Stimulated activated CD4-positive, alpha-beta T cell treated with anti-CD3 and anti-CD28 coated beads, TNF-alpha, amount 100 ng/mL, for 4 hours (primary cell): ENCODE measurements at places on chromosomes 7 and 10.

GRCh38 chr7:28753613-28754012 lies 204.5 kb downstream of the TRIL start:
- DNase-seq: no peak

DNA sequence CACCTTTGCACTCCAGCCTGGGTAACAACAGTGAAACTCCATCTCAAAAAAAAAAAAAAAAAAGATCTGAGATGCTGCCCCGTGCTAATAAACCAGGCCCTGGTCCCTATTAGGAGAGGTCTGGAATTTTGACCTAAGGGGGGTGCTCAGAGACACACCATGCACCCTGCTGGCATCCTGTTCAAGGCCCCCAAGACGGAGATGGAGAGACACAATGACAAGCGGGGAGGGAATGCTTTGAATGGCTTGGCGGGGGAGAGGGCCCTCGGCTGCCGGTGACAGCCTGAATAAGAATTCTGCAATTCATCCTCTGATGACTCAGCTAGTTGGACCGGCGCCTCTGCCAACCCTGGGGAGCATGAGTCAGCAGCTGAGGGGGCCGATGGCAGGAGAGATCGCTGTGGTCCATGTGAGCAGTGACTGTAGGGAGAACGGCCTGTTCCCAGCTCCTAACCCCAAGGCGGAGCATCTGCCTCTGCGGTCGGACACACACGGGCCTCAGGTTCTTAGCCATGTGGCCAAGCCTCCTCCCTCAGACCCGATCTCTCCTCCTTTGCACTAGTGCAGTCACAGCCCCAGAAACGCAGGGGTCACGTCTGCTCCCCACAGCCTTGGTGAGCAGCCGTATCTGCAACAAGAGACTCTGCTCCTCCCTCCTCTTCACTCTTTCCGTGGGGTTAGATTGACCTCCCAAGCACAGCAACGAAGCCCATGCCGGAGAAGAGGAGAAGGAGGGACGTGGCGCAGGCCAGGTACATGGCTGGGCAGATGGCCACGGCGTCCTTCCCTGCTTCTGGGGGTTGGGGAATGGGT lies 14.9 kb downstream of the TRIM56 start:
- peak; percentile 57 for DNase-seq

DNA sequence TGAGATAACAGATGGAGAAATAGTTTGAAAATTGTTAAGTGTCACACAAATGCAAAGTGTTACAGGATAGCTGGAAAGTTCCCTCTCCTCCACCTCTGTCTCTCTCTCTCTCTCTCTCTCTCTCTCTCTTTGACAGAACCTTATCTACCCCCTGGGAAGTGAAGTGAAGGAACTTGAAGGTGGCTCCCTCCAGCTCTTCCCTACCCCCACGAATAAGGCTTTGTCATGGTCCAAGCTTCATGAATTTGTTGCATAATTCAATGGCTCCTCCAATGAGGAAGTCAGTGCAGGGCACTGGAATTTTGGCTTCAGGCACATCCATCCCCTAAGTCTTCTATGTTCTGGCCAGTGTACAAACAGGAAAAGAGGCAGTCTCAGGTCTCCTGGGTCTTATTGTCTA lies 66.4 kb downstream of the CDHR3 start:
- no peak for DNase-seq

GRCh38 chr7:16916105-16916639 lies 34.4 kb upstream of the AGR3 start:
- DNase-seq: no peak

DNA sequence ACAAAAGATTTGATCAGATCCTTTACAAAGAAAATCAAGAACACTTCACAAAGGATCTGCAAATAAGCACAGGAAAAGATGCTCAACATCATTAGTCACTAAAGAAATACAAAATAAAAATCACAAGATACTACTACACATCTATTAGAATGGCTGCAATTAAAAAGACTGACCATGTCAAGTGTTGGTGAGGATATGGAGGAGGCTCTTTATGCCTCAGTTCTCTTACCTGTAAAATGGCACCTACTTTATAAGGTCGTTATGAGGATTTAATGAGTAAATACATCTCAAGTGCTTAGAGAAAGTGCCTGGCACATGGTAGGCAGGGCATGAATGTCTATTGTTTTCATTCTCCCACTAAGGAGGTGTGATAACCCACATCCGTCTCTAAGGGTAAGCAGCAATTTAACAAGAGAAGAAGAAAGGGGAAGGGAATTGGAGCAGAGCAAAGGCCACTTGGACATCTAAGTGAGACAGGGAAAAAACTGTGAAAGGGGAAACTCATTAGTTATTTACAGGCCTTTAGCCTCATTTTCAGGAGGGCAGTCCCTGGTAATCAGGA lies 157.5 kb upstream of the NFE2L3 start:
- no peak for DNase-seq

GRCh38 chr10:51145375-51145774 lies 71.1 kb downstream of the PRKG1 start:
- DNase-seq: no peak

DNA sequence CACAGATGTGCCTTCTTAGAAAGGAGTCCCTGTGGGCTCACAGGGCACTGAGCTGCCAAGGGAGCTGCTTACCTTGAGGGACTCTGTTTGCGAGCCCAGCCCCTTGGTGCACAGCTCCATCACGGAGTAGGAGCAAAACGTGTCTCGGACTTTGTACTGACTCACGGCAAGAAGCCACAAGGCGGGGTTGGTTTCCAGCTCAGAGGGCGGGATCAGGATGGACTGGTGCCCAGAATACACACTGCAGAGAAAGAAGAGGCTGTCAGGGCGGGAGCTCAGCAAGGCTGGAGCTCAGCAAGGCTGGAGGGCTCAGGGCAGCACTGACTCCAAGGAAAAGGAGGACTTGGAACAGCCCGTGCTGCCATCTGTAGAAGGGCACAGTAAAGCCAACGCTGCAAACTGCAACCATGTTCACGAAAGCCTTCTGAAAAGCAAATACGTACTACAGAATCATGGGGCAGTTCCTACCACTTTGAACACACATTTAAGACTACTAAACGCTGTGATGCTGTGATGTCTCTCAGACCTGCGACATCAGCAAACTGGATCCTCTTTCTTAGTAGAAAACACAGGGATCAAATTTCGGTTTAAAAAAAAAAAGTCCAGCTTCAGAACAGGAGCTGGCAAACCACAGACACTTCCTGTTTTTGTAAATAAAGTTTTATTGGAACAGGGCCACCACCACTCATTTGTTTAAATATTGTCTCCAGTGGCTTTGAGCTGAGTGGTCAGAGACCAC lies 194.3 kb downstream of the ZMYND11 start:
- DNase-seq: no peak

- no peak for DNase-seq
These were observed 376 bp downstream of the GNA12 start for GRCh38 chr7:2843711-2844152.

DNA sequence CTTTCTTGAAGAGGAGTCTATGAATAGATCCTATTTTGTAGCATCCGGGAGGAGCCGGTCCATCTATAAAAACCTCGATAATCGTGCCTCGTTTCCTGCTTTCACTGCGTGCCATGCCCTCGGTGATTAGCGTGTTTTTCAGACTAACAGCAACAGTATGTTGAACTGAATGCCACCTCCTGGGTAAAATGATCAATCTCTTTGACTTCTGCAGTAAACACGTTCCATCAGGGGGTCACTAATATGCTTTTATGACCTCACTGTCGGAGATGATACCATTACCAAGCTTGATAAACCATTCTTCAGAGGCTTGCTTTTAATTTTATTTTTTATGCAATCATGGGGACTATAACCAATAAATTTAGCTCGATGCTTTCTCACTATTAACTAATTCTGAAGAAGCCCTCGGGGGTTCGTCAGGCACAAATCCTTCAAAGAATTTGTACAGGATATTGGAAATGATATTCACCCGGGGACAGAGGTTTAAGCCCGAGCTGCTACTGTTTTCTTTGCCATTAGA lies 228.3 kb downstream of the ADARB2 start:
- no peak for DNase-seq

GRCh38 chr7:16502303-16502702 lies 24.3 kb upstream of the LRRC72 start:
- DNase-seq: no peak

DNA sequence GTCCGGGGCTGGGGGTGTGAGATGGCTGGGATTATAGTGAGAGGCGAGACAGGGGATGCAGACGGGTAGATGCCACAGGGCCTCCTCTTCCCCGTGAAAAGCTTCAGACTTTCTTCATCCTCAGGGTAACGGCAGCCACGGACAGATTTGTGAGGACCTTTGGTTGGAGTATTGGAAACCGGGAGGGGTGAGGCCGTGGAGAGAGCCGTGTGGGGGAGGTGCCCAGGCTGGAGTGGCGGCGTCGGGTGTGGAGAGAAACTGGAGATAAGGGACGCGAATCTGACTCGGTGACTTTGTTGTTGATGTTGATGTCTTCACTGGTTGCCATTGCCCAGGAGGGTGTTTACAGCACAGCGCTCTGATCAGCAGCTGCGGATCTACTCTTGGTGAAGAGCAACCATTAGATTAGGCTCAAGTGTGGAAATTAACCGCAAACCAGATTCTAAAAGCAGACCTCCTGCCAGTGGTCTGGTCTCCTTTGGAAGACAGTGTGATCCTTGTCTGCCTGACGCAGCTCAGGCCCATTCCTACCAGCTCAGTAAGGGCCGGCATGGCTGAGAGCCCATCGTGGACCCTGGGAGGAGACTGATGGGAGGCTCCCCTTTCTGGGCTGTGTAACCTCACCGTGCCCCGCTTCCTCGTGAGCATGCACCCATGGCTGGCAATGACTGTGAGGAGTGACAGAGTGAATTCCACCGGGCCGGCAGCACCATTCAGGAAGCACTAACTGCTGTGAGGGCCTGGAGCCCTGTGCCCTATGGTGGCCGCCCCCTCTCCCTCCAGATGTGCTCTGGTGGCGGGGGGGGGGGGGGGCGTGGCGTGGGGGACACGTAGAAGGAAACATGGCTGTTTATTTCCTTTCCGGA lies 90.3 kb downstream of the INPP5A start:
- DNase-seq: no peak

DNA sequence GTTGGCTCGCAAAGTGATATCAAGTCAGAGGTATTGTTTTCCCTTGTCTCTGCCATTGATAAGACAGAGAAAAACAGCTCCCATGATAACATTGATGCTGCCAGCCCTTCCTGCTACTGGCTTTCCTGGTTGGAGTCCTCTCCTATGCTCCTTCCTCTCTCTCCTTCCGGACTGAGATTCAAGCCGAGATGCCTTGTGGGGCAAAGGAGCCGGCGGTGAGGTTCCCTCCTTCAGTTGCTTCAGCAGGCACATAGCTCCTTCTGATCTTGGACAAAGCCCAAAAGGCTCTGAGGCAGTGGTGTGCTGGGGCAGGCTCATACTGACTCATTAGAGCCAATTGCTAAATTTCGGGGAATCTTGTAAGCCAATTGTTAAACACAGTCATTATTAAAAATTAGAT lies 8.8 kb upstream of the ZCCHC24 start:
- DNase-seq: no peak

- DNase-seq: no peak
These were observed 12.1 kb downstream of the ODAD2 start for GRCh38 chr10:27986821-27987220.

DNA sequence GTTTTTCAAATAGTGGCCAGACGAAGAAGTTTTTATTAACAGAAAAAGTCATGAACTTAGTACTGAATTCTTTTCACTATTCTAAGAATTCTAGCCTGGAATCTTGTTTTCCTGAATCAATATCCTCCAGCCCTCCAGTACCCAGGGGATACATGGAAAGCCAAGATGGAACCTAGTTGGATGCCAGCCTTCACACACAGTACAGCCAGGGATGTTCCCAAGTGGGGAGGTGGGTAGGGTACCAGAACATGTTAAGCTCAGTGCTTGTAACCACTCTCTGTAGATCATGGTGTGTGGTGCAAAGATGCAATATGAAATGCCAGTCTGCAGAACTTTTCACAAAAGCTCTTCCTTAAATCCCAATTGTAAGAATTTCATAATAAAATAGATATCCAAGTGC lies 128.0 kb downstream of the POU6F2 start:
- DNase-seq: no peak

DNA sequence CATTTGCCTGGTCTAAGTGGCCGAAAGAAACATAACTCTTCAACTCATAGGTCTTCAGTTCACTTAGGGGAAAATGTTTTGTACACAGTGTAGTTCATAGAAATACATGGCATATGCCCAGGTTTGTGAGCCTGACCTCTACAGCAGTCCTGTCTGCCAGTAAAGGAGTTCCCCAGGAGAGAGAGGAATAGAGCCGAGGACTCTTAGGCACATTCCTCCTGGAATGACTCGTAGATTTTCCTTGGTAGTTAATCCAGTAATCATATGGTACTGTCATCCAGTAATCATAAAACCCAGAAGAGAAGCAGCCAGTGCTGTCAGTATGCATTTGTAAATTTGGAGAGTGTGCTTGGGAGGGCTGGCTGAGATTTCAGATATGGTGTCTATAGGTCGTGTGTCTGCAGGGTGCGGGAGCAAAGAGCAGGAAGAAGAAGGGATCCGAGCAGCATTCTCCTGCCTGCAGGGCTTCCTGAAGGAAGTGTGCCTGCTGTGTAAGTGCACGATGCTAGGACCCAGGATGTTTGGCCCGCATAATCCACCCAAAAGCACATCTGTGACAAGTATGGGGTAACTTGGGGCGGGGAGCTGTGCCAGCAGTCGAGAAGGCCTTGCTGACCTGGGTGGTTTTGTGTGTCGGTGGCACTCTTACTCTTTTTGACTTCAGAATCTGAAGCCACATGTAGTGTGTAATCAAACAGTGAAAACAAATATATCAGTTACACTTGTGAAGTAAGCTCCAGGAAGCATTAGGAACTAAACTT lies 13.9 kb downstream of the EIF4H start:
- no peak for DNase-seq

DNA sequence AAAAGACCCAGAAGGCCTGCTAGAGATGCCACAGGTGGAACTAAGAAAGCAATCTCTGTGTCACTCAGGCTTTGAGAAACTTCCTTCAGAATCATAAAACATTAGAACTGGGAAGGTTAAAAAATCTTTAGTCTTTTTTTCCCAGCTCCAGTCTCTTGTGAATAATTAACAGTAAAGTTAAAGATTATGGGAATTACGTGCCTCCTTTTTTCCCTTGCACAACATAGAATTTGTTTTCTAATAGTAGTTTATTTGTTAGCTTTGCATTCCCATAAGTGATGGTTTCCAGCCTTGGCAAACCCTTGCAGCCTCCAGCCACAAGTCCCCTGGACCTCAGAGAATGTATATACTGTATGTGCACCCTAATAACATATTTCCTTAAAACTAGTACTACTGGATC lies 128.3 kb downstream of the TPST1 start:
- no peak for DNase-seq

GRCh38 chr10:104622598-104623209 lies 18.4 kb upstream of the SORCS3 start:
- no peak for DNase-seq
